ENCODE measurements at places on chromosomes 11 and 22.

- no peak for DNase-seq
Measured at GRCh38 chr22:29342177-29342576, 26.7 kb upstream of the RASL10A start.

- DNase-seq: peak; percentile 41
Measured at GRCh38 chr11:113896156-113896879, 8.3 kb upstream of the HTR3B start.

DNA sequence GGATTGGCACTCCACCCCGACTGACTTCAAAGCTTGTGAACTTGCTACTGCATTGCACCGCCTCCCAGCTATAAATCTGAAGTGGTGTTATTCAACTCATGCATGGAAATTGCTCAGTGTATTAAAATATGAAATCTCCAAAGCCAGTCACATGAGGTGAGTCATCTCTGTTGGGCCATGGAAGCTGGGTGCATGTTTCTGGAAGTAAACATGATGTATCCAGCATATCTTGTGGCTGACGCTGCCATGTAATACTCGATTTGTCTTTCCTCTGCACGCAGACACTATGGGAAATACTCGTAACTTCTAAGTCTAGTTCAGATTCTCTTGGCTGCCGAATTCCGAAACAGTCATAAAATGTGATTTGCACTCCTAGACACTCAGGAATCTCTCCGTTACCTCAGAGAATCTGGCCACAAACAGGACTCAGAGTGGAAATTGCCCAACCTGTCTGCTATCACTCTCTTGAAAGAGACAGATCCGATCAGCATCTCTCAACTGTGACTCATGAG lies 154.9 kb upstream of the MPPED2 start:
- no peak for DNase-seq

DNA sequence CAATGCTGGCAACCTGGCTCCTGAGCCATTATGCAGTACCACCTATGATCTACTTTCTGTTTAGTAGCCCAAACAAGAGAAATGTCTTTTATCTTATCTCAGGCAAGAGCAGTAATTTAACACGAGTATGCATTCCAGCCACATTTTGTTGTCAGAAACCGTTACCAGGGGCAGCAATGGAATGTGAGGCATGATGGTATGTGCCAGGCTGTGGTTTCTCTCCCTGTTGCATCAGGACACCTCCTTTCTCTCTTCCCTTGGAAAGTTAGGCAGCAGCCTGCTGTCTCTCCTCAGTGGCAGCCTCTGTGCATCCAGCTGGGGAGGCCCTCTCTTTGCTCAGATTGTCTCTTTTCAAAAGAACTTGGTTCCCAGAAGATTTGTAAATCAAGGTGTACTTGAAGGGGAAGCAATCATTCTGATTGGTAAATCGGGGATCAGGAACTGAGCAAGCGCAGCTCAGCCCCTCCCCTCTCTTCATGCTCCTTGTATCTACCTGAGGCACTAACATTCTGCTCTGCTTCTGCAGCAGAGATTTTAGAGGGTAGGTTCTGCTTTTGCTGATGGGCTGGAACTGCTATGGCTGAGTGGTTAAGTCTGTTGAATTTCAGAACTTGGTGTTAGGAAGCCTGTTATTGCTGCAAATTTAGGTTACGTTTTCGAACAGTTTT lies 229.2 kb downstream of the ADAMTS15 start:
- no peak for DNase-seq

GRCh38 chr11:100687630-100688395 lies 725 bp downstream of the ARHGAP42 start:
- peak; percentile 3 for DNase-seq

- DNase-seq: no peak
Measured at GRCh38 chr22:33723915-33724314, 196.4 kb downstream of the LARGE1 start.
